ENCODE measurements at places on chromosomes 11 and 22.

DNA sequence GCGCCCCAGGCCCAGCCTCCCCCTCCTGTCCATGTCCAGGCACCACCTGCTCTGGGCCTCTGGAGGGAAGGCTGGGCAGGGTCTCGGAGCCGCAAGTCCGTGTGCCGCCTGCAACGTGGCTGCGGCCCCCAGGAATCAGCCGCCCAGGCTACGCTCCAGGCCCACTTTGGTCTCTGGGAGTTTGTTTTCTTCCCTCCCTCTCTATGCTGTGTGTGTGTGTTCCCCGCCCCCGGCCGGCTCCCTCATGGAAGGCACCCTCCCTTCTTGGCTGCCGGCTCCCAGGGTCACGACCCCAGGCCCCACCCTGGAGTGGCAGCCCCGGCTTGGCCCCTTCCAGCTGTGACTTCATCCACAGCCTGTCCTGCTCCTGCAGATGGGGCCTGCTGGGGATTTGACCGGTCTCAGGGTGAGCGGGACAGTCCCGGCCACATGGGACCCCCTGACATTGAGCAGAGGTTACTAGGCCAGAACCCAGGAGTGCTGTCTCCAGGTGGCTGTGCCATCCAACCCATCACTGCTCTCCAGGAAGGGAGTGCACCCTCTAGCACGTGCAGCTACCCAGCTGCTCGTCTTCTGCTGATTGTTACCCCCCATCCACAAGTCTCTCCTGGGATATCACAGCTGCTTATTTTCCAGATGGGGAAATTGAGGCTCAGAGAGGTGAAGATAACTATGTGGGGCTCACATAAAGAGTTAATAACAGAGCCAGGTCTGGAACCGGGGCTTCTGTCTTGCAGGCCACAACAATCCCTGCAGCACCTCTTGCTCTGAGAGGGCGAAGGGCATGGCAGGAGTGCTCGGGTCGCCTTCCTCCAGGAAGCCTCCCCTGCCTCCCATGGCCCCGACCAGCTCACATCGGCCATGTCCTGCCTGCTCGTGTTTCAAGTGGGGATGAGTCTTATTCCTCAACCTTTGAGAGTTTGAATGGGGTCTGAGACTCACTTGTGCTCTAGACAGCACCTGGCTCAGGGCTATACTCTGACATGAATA lies 2.8 kb upstream of the LIF start:
- DNase-seq, result peak; percentile 72

GRCh38 chr11:125111001-125111342 lies 454 bp downstream of the TMEM218 start:
- DNase-seq, result no peak

GRCh38 chr22:44893731-44894080 lies 116.1 kb downstream of the PHF21B start:
- no peak for DNase-seq

- no peak for DNase-seq
These were observed 92.8 kb upstream of the FIBIN start for GRCh38 chr11:26901162-26901561.

DNA sequence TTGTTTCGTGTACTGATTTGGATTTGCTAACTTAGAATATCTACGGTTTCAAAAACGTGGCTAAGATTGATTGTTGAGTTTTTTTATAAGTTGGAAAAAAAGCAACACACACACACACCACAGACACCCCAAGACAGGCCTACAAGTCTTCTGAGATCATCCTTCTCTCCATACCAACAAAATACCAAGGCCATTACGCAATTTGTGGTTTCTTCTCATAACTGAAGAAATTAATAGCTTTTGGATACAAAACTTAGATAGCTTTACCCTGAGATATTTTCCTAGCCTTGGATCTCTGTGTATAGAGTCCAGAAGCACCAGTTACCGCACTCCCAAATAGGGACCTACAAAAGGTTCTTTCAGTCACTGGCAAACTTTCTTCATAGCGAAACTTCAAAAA lies 113.6 kb downstream of the SIK3 start:
- peak; percentile 50 for DNase-seq

DNA sequence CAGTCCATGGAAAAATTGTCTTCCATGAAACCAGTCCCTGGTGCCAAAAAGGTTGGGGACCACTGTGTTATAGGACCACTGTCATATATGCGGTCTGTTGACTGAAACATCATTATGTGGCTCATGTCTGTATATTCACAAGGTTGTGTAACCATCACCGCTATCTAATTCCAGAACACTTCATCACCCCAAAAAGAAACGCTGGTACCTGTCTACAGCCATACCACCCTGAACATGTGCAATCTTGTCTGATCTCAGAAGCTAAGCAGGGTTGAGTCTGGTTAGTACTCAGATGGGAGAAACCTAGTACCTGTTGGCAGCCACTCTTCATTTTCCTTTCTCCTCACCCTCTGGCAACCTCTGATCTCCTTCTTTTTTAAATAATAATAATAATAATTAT lies 12.9 kb upstream of the PIK3IP1 start:
- DNase-seq, result no peak

DNA sequence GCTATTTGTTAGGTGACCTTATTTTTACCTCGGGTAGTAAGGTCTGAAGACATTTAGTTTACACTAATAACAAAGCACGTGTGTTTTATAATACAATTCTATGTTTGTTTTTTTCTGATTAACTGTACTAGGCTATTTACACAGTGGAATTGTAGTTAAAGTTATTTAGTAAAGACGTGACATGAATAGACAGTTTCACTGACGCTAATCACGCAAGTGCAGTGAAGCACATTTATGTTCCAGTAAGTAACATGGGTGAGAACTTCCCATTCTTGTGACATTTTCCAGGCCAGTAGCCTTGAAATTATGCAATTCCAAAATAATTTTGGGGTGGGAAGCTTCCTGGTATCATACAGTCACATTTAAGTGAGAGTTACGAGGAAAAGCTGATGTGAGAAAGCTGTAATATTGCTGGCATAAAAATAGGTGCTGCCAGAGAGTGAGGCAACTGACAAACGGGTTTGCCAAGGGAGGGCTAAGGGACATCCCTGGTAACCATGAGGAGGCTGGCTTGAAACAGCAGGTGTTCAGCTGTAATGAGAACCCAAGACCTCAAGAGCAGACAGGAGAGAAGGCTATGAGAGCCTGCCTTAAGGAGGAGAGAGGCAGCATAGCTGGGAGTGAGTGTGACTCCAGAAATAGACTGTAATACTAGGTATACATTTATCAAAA lies 378.8 kb downstream of the DCDC1 start:
- DNase-seq, result peak; percentile 1

Measured in kidney tubule cell (primary cell).